A673 (cell line): ENCODE measurements at places on chromosomes 13 and 19. TPM values are rescaled to one million over a fixed set of nuclear protein-coding genes. Genes with fewer than 3 reads are reported as not detected.

The WDR87 gene
- total RNA-seq, result not detected in 2 replicates

The PNMA8A gene
- 12.8 and 15.9 TPM in 2 replicates for total RNA-seq

The STARD13 gene
- total RNA-seq, result 45.7 and 48.7 TPM in 2 replicates

DNA sequence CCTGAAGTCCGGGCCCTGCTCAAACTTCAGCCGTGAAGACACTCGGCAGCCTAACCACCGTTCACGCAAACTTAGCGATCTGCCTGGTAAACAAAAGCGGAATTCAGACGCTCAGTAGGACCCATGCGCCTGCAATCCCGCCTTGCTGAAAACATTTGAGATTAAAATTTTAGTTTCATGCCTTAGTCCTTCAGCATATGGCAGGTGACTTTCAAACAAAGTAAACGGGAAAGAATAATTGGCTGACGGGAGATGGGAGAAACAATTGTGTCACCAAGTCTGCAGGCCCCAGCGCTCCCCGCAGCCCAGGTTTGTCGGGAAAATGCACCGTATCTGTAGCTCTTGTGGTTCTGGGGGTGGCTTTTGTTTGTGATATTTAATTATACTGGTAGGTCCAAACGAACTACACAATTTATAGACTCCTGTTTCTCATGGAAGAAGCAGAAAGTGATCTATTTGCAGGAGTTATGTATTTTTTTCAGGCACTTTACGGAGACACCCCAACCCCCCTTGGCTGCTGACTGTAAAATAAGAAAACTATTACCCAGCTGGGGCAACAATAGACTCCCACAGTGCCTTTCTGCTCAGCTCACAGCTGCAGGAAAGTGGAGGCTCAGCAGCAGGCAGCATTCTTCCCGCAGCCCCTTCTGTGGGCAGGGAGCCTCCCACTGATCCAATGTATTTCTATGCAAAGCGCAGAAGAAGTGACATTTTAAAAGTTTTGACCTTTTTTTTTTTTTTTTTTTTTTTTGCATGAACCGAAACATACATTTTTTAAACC, 94.8 kb downstream of the SOX1 start:
- H3K36me3 ChIP-seq, result no peaks in the 10 kb centered on the region
- H3K4me1 ChIP-seq, result peaks cover 17% of the 10 kb centered on the region
- no peak overlapping the region for H3K27ac ChIP-seq
- DNase-seq, result peak; percentile 74
- no peak overlapping the region for H3K4me3 ChIP-seq

DNA sequence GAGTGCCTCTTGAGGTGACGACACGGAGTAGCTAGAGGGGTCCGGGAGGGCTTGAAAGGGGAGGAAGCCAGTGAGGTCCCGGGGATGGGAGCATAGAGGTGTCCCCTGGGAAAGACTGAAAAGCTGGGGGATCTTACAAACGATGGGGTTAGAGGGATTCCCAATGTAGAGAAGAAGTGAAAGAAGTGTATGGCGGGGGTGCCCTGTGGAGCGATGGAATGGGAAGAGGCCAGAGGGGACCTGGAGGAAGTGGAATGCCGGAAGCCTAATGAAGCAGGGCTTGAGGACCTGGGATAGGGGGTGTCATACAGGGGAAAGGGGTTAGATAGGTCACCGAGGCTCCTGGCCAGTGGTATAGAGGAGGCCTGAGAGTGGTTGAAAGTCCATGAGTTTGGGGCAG, 580 bp downstream of the AP2A1 start:
- H3K36me3 ChIP-seq, result no peaks in the 10 kb centered on the region
- peaks cover 15% of the 10 kb centered on the region for H3K4me1 ChIP-seq
- peak overlapping the region; percentile 99 for H3K4me3 ChIP-seq
- peak overlapping the region; percentile 92 for H3K27ac ChIP-seq
- DNase-seq, result no peak
- no peaks in the 10 kb centered on the region for H3K27me3 ChIP-seq

DNA sequence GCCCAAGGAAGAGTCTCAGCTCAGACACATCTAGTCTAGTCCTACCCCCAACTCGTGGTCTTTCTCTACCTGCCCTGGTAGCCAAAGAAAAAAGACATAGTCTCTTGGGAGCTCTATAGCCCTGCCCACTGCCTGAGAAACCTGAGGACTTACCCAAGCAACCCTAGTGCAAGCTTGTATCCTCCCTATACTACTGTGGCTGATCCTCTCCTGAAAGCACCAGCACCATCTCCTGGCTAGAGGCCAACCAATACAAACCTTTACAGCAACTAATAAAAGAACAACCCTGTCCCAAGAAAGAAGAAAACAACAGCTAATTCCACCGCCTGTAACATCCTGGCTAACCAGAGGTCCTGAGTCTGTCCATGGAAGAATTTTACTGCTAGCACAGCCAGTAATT, 532.4 kb downstream of the SLITRK6 start:
- no peaks in the 10 kb centered on the region for H3K27me3 ChIP-seq
- peaks cover 8% of the 10 kb centered on the region for H3K4me1 ChIP-seq
- H3K36me3 ChIP-seq, result no peaks in the 10 kb centered on the region
- DNase-seq, result no peak
- H3K4me3 ChIP-seq, result no peak overlapping the region
- no peak overlapping the region for H3K27ac ChIP-seq

- no peaks in the 10 kb centered on the region for H3K4me1 ChIP-seq
- H3K27ac ChIP-seq, result no peak overlapping the region
- H3K4me3 ChIP-seq, result no peak overlapping the region
- no peak for DNase-seq
- no peaks in the 10 kb centered on the region for H3K36me3 ChIP-seq
Observed at GRCh38 chr19:35389192-35389861, 18.5 kb downstream of the GPR42 start.

GRCh38 chr19:55482156-55482961, 2.6 kb upstream of the NAT14 start:
- DNase-seq, result no peak
- H3K27me3 ChIP-seq, result no peaks in the 10 kb centered on the region
- H3K27ac ChIP-seq, result no peak overlapping the region

GRCh38 chr13:75285310-75285709, 196.7 kb downstream of the TBC1D4 start:
- H3K27ac ChIP-seq, result no peak overlapping the region
- H3K36me3 ChIP-seq, result no peaks in the 10 kb centered on the region
- no peak for DNase-seq
- H3K27me3 ChIP-seq, result no peaks in the 10 kb centered on the region
- H3K4me3 ChIP-seq, result no peak overlapping the region
- no peaks in the 10 kb centered on the region for H3K4me1 ChIP-seq

DNA sequence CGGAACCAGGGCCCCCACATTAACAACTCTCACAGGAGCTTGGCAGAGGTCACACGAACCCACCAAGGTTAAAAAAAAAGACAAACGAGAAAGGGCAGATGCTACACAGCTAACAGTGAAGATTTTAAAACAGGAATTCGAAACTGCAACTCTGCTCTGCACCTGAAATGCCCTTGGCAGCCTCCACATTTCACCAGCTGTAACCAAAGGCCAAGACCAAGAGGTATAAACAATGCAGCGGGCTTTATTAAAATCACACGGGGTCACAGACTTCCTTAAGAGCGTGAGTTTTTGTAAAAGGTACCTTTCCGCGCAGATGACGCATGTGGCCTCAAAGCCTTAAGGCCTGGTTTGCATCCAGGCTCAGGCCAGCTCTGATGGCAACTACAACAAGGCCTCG, 88.2 kb downstream of the STK24 start:
- no peaks in the 10 kb centered on the region for H3K36me3 ChIP-seq
- H3K4me3 ChIP-seq, result no peak overlapping the region
- DNase-seq, result no peak

DNA sequence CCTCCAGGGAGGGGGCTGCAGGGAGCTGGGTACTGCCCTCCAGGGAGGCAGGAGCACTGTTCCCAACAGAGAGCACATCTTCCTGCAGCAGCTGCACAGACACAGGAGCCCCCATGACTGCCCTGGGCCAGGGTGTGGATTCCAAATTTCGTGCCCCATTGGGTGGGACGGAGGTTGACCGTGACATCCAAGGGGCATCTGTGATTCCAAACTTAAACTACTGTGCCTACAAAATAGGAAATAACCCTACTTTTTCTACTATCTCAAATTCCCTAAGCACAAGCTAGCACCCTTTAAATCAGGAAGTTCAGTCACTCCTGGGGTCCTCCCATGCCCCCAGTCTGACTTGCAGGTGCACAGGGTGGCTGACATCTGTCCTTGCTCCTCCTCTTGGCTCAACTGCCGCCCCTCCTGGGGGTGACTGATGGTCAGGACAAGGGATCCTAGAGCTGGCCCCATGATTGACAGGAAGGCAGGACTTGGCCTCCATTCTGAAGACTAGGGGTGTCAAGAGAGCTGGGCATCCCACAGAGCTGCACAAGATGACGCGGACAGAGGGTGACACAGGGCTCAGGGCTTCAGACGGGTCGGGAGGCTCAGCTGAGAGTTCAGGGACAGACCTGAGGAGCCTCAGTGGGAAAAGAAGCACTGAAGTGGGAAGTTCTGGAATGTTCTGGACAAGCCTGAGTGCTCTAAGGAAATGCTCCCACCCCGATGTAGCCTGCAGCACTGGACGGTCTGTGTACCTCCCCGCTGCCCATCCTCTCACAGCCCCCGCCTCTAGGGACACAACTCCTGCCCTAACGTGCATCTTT, 7.8 kb upstream of the CEACAM5 start:
- no peak overlapping the region for H3K4me3 ChIP-seq
- H3K4me1 ChIP-seq, result peaks cover 33% of the 10 kb centered on the region
- H3K27me3 ChIP-seq, result no peaks in the 10 kb centered on the region
- H3K27ac ChIP-seq, result peak overlapping the region; percentile 90
- no peaks in the 10 kb centered on the region for H3K36me3 ChIP-seq
- no peak for DNase-seq

DNA sequence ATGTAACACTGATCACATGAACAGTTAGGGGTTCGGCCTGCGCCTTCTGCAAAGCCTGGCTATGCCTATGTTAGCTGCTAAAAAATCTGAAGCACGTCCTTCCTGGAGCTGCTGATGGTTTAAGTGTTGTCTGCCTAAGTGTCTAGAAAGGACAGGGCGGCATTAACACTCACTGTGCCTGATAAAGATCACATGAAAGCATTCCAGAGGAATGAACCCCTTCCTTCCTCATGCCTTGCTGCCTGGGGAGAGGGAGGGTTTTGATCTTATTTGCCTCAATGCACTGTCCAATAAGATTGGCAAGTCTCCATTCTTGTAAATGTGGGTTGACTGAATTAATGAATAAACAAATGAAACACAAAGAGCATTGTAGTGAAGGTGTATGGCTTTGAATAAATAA, 5.2 kb downstream of the DOCK9 start:
- H3K4me3 ChIP-seq, result no peak overlapping the region
- no peaks in the 10 kb centered on the region for H3K27me3 ChIP-seq
- peak; percentile 91 for DNase-seq

DNA sequence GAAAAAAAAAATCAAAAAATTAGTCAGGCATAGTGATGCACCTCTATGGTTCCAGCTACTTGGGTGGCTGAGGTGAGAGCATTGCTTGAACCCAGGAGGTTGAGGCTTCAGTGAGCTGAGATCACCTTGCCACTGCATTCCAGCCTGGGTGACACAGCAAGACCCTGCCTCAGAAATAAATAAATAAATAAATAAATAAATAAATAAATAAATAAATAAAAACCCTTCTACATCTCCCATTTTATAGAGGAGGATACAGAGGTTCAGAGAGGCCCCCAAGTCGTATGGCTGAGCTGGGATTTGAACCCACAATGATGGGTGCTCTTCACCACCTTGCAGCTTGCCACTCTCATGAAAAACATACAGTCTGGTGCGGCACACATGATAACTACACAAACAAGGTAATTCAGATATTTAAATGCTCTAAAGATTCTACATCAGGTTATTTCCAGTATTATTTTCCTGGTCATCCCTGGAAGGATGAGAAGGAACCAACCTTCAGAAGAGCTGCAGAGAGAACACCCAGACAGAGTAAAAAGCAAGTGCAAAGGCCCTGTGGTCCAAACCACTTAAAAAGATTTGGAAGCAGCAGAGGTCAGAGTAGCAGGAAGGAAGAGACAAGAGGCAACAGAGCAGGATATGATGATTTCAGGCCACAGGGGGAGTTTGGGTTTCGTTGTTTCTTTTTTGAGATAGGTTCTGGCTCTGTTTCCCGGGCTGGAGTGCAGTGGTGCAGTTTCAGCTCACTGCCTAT, 29.2 kb upstream of the OR1M1 start:
- H3K27ac ChIP-seq, result no peak overlapping the region
- no peaks in the 10 kb centered on the region for H3K36me3 ChIP-seq
- no peak for DNase-seq
- H3K27me3 ChIP-seq, result no peaks in the 10 kb centered on the region
- H3K4me3 ChIP-seq, result no peak overlapping the region

DNA sequence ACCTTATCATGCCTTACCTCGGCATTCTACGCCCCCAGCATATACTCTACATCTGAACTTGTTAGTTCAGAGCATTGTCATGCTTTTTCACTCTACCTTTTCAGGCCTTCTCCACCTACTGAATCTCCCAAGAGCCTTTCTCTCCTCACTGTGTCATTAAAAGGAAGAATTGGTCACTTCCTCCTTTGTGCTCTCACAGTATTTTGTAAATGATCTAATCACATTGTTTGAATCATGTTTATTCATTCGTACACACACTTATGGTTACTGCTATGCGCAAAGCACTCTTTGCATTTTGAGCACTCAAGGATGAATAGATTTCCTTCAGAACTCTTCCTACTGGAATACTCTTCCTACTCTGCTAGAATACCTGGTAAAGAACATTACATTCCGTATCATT, 15.8 kb upstream of the ELF1 start:
- no peaks in the 10 kb centered on the region for H3K36me3 ChIP-seq
- H3K4me1 ChIP-seq, result no peaks in the 10 kb centered on the region
- no peak overlapping the region for H3K4me3 ChIP-seq
- H3K27me3 ChIP-seq, result no peaks in the 10 kb centered on the region
- DNase-seq, result no peak

GRCh38 chr19:30870876-30871275, 478.4 kb downstream of the TSHZ3 start:
- H3K4me3 ChIP-seq, result no peak overlapping the region
- DNase-seq, result peak; percentile 58
- no peaks in the 10 kb centered on the region for H3K36me3 ChIP-seq
- H3K27ac ChIP-seq, result no peak overlapping the region
- H3K27me3 ChIP-seq, result no peaks in the 10 kb centered on the region

DNA sequence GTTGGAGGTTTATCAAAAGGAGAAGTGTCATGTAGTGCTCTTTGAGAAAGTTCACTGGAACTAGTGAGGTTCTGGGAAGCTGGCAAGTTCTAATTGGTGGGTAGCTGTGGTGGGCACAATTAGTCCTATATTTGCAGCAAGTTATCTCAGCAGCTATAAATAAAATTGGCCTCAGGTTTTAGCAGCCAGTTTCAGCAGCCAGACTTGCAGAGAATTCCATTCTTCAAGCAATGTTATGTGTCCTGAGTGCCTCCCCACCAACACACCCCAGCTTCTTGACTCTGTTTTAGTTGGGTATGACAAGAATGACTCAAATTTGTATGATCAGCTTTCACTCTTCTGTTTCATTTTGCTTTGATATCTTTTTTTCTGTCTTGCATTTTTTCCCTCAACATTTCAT, 4.7 kb downstream of the IFT88 start:
- no peaks in the 10 kb centered on the region for H3K36me3 ChIP-seq
- no peak for DNase-seq
- H3K4me3 ChIP-seq, result no peak overlapping the region
